ENCODE measurements at places on chromosomes 7 and 10. TPM values are rescaled to one million over a fixed set of nuclear protein-coding genes. Genes with fewer than 3 reads are reported as not detected.

The EVX1 gene
- not detected for total RNA-seq

The LHFPL3 gene
- not detected for total RNA-seq

The PDE1C gene
- 89.5 TPM for total RNA-seq

The THSD7A gene
- total RNA-seq = 0.17 TPM

The CUZD1 gene
- 0.52 TPM for total RNA-seq

The BMPER gene
- total RNA-seq = 18.8 TPM

The PRKCQ gene
- total RNA-seq = not detected

The CACNB2 gene
- 0.20 TPM for total RNA-seq

The ARHGAP21 gene
- 100 TPM for total RNA-seq

The CDHR1 gene
- under 0.01 TPM for total RNA-seq
